Right lobe of liver (tissue), 6 donors: ENCODE measurements at places on chromosomes 5 and 9. TPM values are rescaled to one million over a fixed set of nuclear protein-coding genes. Genes with fewer than 3 reads are reported as not detected.

GRCh38 chr5:1190837-1191239 is 10.6 kb upstream of the SLC6A19 start:
- DNase-seq: no peak

GRCh38 chr5:38420691-38421390 is 135.6 kb downstream of the LIFR start:
- DNase-seq: peak; percentile 76

DNA sequence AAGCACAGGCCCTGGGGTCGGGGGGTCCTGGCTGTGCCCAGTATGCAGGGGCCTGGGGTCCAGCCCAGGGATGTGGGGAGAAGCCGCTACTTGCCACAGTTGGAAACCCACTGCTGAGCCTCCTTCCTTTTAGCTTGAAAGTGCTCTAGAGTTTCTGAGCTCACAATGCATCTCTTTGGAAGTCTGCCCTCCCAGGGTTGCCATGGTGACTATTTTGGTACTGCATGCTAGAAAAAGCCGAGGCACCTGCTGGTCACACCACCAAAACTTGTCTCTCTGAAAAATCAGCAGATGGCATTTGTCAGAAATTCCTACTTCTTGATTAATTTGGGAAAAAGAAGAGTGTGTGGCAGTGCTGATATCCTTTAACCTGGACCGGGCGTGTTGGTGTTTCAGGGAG is 151.8 kb downstream of the SEC61B start:
- DNase-seq: no peak

The PRRX2 gene
- total RNA-seq: not detected

The XPA gene
- 6.2 TPM for total RNA-seq

GRCh38 chr9:36207016-36207415 is 16.3 kb downstream of the CLTA start:
- DNase-seq: no peak

DNA sequence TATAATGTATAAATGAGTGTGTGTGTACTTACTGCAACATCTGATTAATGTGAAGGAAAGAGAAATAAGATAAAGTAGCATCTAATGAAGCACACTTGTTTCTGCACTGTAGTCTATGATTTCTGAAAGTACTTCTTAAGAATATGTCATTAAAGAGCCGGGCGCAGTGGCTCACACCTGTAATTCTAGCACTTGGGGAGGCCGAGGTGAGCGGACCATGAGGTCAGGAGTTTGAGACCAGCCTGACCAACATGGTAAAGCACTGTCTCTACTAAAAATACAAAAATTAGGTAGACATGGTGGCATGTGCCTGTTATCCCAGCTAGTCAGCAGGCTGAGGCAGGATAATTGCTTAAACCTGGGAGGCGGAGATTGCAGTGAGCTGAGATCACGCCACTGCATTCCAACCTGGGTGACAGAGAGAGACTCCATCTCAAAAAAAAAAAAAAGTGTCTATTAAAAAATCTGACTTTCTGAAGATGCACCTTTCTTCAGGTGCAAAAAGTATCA is 556.9 kb downstream of the PTPRD start:
- DNase-seq: no peak

DNA sequence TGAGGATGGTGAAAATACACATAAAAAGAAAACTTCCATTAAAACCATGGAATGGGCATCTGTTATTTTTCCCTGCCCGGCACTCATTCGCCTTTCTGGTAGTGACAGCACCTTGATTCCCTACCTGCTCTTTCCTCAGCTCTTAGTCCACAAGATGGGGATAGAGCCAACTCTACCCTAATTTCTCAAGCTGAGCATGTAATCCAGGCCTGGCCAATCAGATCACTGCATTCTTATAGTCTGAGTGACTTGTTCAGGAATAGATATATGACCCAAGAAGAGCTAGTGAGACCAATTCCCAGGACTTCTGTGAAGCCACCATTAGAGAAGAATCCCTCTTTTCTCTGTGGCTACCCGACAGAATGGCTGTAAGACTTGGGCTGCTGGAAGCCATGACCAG is 58.1 kb downstream of the TSSK1B start:
- no peak for DNase-seq

The ORM2 gene
- 3,989 TPM for total RNA-seq
